ENCODE measurements at places on chromosomes 5 and 9.
A peak's percentile ranks its signal among the peaks of the same experiment; 100 is the strongest.

GRCh38 chr5:140109759-140110645, 3.9 kb upstream of the PURA start:
- no peak for DNase-seq

DNA sequence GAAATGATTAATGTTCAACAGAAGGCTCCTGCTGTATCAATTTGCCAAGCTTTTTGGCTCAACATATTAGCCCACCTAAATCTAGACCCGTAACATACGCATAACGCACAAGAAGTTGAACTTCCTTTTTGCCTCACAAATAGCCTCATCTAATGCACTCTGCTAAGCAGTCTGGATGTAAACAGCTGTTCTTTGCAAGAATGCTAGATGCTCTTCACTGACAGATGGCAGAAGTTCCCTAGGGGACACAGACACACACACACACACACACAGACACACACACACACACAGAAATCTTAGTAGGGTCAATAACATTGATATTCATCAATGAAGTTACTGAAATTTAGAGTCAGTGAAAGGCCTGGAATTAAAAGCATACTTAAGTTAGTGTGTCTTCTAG, 13.2 kb upstream of the PCA3 start:
- no peak for DNase-seq

- no peak for DNase-seq
Observed at GRCh38 chr5:154228696-154229095, 38.2 kb downstream of the GALNT10 start.

DNA sequence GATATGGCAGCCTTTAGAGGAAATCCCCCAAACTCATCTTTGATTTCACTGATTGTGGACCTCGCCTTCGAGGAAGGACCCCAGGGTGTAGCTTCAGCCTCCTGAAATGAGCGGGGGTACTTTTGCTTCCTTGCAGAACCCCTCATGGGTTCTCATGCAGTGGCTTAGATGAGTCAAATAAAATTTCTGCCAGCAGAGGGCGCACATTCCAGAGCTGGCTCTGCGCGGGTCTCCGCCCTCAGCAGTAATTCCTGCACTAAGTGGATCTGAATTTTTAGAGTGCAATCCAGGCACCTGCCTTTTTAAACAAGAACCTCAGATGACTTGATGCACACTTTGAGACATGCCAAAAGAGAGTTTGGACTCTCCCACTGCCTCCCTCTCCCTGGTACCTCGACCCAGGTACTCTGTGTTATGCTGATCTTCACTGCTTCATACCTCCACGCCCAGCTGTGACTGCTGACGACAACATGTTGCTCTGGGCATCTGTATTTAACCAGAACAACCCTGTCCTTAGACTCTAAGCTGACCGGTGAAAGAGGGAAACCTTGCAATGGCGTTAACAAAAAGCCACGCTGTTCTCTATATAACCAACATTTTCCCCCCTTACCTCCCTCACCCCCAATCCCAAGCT, 7.3 kb downstream of the EGFLAM start:
- no peak for DNase-seq

DNA sequence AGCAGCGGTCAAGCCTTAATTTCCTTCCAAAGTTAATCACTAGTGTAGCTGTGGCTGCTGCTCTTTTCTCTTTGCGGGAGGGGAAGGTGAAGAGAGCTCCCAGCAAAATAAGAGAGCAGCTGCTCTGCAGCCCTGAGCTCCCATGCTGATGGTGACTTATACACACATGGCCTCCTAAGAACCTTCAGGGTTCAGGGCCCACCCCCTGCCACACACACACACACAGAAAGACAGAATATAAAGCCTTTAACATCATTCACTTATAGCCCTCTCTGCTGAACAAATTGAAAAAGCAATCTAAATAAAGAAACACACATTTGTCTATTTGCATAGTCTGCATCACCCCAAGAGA, 43.6 kb downstream of the GAS1 start:
- DNase-seq, result no peak

DNA sequence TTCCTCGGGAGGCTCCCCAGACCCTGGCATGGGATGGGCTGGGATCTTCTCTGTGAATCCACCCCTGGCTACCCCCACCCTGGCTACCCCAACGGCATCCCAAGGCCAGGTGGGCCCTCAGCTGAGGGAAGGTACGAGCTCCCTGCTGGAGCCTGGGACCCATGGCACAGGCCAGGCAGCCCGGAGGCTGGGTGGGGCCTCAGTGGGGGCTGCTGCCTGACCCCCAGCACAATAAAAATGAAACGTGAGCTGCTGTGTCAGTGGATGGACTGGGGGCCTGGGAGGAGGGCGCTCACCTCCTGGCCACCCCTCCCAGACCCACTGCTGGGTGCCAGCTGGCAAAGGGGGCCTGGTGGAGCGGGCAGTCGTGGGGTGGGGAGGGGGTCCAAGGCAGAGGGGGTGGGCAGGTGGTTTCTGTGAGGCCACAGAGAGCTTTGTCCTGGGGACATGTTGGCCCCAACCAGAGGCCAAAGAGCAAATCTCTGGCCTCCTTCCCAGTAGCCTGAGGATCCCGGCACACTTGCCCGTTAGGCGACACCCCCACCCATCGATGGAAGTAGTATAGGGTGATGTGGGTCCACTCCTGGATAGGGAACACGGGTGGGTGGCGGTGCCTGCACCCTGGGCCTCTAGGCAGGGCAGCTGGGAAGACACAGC, 9.8 kb downstream of the EGFL7 start:
- DNase-seq, result no peak

GRCh38 chr5:76225336-76225735, 142.2 kb downstream of the SV2C start:
- DNase-seq, result no peak

GRCh38 chr5:38138574-38138973, 119.8 kb upstream of the EGFLAM start:
- DNase-seq, result no peak

GRCh38 chr9:36109071-36109470, 27.5 kb upstream of the GLIPR2 start:
- no peak for DNase-seq

GRCh38 chr9:2041736-2042135, 26.6 kb downstream of the SMARCA2 start:
- DNase-seq, result no peak

DNA sequence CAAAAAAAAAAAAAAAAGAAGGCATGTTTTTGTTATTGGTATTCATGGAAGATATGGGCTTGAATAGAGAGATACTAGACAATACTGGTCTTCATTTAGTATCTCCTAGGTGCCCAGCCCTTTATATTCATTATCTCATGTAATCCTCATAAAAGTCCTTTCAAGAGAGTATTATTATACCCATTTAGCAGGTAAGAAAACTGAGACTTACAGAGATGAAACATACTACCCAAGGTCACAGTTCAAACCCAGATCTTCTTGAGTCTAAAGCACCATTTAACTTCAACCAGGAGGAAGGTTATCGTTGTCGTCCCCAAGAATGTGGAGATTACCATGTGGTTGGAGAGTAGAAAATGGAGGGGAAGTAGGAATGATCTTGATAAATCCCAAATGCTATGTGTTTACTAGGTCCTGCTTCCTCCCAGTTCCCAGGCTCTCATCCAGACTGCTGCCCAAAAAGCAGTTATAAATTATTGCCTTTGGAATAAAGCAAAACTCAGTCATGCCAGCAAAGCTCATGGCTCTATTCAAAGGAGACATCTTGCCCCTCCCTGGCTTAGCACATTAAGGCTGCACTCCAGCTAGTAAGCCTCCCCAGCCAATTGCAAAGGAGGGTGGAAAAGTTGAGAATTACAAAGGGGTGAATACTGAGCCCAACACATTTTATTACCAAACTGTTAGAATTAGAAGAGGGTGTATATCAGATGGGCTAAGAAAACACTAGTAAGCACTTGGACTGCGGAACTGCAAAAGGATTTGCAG, 163.9 kb downstream of the PIK3R1 start:
- DNase-seq, result no peak

DNA sequence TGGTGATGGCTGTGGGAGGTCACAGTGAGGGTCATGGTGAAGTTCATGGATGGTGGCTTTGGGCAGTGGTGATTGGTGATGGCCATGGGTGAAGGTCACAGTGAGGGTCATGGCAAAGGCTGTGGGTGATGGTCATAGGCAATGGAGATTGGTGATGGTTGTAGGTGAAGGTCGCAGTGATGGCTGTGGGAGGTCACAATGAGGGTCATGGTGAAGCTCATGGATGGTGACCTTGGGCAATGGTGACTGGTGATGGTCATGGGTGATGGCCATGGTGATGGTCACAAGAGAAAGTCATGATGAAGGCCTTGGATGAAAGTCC, 115.6 kb upstream of the IRX4 start:
- no peak for DNase-seq

DNA sequence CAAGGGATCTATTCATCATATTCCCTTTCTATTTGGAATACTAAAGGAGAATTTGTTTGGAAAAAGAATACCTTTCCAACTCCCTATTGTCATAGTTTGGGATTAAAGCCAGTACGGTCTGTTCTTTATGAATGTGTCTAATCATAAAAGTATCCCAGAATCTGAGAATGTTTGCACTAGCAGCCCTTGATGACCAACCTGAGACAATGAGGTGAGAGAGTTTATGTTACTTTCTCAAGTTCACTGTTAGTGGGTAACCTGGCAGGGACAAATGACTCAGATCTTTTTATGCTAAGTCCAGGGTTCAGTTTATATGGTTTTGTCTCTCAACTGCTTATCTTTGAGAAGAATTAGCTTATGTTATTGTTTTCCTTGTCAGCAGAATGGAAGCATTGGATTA, 25.3 kb upstream of the TLR4 start:
- no peak for DNase-seq

- no peak for DNase-seq
Observed at GRCh38 chr5:169706758-169707450, 69.8 kb downstream of the DOCK2 start.

DNA sequence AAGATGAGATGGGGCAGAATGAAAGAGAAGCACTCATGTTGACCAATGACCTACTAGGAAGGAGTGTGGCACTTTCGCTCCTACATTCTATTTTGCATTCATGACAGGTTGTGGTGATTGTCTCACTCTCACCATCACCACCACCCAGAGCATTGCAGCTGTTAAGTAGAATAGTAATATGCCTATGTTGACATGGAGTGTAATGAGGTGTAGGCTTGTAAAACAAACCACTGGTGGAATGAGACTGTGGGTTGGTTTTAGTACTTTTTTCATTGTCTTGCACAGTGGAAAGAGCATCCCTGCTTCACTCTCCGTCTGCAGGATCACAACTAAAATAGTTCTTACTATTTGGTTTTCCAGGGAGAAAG, 516.7 kb downstream of the NTRK2 start:
- no peak for DNase-seq

DNA sequence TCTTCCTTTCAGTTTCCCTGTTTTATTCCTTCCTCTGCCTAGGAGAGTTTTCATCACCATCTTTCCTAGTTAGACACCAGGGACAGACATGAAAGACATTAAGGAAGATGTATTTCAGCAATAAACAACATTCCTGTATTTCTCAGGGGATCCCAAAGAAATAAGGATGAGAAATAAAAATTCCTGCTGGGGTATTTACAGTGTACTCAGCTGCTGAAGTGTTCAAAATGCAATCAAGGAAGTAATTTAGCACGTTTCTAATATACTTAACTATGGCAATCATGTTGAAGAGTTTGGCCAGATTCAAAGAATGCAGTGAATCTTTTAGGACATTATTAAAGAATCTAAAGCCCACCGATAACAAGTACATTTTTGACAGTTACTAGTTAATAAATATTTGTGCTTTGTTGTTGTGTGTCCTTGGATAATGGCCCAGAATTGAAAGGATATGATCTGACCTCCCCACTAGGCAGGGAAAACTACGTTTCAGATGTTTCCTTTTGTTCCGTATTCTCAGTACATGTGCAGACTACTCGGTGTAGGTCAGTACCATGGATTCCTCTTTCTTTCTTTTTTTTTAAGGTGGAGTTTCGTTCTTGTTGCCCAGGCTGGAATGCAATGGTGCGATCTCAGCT, 46.8 kb downstream of the INIP start:
- no peak for DNase-seq

- DNase-seq, result no peak
Observed at GRCh38 chr9:126915846-126916543, 1.4 kb downstream of the RALGPS1 start.

- no peak for DNase-seq
Observed at GRCh38 chr5:7795306-7795705, 55.6 kb downstream of the CFAP90 start.

- peak; percentile 21 for DNase-seq
Observed at GRCh38 chr5:66440202-66440680, 156.0 kb upstream of the MAST4 start.

- DNase-seq, result no peak
Observed at GRCh38 chr5:141342773-141343172, 856 bp upstream of the PCDHGA3 start.

DNA sequence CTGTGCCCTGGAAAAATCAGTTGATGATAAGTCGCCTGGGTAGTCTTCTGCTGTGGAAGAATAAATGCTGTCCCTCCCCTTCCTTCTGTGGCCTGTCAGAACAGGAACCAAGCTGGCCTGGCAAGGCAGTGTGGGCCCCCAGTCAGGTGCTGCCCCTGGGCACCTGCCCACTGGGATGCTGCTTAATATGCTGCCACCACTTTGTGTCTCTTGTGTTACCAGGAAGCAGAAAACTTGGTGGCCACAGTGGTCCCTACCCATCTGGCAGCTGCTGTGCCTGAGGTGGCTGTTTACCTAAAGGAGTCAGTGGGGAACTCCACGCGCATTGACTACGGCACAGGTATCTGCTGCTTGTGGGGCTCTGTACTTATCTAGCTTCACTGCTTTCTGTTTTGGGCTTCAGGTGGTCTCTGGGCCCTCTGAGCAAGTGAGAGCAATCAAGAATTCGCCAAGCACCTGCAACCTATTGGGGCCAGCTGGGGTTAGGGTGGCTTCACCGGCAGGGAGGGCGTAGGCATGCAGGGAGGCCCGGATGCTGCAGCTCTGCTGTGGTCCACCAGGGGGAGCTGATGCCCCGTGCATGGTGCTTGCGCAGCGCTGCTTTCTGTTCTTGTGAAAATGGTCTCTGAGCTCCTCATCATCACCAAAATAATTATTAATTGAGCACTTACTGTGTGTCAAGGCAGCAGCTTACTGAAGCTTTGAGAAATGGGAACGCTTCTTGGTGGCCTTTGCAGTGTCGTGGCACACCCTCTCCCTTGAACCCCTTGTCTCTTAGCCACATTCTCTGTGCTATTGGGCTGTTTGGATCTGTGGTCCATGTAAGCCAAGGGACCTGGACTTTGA, 20.3 kb downstream of the PTPA start:
- DNase-seq, result peak; percentile 68

- DNase-seq, result no peak
Observed at GRCh38 chr5:91006713-91007112, 376.4 kb downstream of the ARRDC3 start.

DNA sequence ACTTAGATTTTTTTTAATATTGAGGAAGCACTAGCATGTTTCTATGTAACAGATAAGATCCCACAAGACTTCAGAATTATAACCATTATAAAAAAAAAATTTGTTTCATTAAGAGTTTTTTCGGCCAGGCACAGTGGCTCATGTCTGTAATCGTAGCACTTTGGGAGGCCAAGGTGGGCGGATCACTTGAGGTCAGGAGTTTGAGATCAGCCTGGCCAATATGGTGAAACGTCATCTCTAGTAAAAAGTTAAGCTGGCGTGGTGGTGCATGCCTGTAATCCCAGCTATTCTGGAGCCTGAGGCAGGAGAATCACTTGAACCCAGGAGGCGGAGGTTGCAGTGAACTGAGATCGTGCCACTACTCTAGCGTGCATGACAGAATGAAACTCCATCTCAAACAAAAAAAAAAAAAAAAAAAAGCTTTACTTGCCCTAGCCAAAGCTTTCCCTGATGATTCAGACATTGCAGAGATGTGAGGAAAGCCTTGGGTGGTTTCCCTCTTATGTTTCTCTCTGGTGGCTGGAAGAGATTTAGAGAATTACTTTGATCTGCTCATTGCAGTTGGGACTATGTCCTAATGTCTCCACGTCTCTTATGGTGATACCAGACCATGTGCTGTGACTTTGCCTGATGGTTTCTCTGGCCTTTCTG, 65.4 kb downstream of the EGFLAM start:
- no peak for DNase-seq

Measured in stimulated activated CD8-positive, alpha-beta memory T cell treated with anti-CD3 and anti-CD28 coated beads, Interleukin-7, amount 100 ng/mL, for 48 hours (primary cell).